ENCODE measurements at places on chromosomes 3 and 15.
A peak's percentile ranks its signal among the peaks of the same experiment; 100 is the strongest.

GRCh38 chr3:115843206-115843605 lies 219.9 kb downstream of the GAP43 start:
- no peak for DNase-seq

- DNase-seq: peak; percentile 5
These were observed 251.1 kb downstream of the TJP1 start for GRCh38 chr15:29570948-29571791.

- no peak for DNase-seq
These were observed 23.0 kb downstream of the NMNAT3 start for GRCh38 chr3:139654637-139655365.

- DNase-seq: no peak
These were observed 417.7 kb upstream of the TBL1XR1 start for GRCh38 chr3:177615015-177615414.

DNA sequence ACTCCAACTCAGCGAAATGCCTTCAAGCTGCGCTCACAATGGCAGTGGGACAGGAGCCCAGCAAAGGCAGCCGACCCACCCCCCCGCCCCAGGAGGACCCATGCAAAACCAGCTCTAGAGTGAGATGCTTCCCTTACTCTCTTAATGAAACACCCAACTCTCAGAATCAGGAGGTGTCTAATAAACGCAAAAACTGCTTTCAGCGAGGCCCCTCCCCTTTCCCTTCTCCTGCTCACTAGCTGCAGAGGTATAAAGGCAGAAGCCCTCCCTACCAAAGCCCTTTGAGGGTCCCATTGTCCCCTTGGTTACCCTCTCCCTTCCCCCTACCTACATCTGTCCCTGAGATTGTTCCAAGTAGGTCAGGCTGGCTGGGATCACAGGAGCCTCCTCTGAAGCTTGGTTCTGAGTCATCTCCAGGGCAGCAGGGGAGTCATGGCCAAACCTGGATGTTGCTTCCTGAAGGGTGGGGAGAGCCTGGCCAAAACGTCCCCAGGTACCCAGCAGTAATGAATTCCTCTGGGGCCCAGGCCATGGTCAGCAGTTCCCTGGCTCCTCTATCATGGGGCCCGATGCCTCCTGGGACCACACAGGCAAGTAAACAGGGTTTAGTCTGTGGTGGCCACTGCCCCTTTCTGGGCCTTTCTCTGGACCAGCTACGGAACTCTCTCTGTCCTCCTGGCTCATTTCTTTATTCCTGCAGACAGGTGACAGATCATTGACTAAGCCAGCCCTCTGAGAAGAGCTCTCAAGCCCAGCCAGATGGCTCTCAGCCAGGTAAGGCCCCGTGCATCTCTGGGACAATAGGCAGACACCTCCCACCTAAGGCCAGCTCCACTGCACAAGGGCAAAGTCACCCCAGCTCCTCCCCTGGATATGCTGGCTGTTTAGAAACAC lies 8.6 kb downstream of the KLHL25 start:
- DNase-seq: no peak

DNA sequence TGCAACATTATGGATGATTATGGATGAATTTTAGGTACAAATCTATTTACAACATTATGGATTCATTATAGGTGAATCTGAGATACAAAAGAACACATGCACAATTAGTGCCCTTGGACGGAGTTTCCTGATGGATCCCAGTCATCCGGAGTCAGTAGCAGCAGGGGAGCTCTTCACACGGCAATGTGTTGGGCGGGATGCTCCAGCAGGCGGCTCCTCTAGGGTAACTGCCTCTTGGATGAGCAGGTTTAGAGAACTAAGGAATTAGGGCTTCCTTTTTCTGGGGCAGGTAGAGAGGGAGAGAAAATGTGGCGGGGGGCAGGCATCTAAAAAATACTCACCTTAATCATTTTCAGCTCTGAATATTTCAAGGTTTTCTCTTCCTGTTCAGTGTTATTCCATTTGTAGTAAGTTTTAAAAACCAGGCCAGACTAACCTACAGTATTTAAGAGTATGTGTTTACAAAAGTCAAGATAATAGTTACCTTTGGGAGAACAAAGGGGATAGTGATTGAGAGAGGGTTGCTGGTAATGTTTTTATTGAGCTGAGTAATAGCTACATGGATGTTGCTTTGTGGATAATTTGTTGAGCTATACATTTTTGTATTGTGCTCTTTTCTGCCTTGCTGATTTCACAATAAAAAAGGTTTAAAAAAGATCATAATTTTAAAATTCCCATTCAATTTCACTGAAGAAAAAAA lies 27.4 kb upstream of the GOLM2 start:
- no peak for DNase-seq

DNA sequence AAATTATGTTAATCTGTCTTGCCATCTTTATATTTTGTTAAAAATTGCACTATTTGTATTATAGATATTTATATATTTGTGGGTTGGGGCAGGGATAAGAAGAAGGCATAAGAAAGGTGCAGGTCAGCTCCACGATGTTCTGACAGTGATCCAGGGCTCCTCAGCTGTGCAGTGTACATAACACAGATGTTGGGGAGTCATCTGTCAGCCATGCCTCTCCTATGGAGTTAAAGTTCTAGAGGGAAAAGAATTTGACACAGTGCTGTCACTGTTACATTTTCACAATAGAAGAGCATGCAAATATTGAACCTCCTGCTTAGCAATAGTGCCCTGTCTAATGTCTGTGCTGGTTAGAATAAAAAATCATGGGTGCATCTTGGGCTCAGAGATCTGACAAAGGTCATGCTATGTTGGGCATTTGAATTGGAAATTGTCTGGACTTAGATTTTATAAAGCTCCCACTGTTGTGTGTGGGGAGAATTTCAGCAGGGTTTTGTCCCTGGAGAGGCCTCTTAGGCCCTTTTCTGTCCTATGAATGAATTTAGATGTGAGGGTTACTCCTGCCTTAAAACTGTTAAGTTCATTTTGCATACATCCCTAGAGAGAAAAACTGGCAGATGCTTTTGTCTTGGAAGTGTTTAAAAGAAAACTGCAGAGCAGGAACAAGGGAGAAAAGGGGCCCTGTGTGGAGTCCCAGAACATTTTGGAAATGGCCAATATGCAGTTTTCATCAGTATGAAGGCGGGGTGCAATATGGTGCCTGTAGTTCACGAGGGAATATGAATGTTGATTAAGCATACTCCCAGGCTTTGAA lies 20.4 kb downstream of the CDIN1 start:
- no peak for DNase-seq

DNA sequence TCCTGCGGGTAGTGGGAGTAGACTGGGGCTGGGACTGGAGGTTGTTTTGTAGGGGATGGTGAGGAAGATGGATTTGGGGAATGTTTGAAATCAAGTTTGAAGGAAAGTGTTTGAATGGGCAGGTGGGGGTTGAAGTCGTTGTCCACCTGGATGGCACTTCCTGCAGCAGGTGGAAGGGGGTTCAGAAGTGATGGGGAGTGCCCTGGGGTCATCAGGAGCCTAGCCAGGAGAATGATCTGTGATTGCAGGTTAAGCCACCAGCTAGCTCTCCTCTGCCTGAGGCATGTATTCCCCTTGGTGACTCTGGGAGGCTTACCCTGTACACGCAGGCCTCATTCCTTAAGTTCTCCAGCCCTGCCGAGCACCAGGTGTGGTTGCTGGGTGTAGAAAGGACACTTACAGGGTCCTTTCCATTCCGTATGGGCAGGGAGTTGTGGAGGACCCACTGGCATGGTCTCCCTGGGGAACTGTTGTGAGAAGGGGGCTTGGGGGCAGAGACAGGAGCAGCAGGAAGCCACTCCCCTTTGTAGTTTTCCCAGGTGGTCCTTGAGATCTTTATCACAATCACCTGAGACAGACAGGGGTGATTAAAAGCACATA lies 19.9 kb upstream of the EXOG start:
- no peak for DNase-seq

DNA sequence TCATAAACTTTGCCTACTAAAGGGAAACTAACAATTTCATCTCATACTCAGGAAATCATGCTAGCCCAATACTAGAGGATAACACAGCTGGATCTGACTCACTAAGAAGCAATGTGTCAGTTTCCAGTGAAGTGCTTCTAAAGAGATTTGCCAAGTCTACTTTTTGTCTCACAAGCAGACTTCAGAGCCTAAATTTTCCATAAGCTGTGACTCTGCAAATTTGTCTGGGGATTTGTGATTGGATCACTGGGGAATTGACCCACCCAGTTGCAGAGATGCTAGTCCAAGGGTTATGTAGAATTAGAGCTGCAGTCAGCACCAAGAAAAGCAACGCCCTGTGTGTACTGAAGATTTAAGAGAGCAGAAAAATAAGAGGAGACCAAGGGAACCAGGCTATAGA lies 647.1 kb downstream of the NTRK3 start:
- DNase-seq: no peak

DNA sequence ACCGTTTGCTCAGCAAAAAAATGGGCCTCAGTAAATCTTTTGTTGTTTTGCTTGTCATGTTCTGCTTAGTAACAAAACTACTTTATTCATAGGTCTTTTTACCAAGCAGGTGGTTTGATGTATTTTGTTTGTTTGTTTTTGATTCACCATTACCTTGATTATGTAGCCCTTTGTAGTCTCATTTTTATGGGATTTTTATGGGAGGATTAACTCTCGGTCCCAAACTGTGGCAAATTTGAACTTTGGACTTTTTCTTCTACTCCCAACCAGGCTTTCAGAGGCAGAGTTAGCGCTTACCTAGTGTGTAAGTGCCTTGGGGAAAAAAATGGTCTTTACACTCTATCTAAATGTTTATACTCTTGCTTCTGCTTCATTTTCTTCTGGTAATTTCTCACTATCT lies 276.7 kb upstream of the POU1F1 start:
- DNase-seq: no peak

GRCh38 chr15:63243776-63244175 lies 33.6 kb upstream of the APH1B start:
- no peak for DNase-seq

GRCh38 chr3:197482001-197482400 lies 73.8 kb downstream of the BDH1 start:
- no peak for DNase-seq

GRCh38 chr3:11523572-11524101 lies 120.1 kb downstream of the VGLL4 start:
- DNase-seq: no peak

- no peak for DNase-seq
These were observed 12.6 kb downstream of the IL12A start for GRCh38 chr3:160001148-160001760.

DNA sequence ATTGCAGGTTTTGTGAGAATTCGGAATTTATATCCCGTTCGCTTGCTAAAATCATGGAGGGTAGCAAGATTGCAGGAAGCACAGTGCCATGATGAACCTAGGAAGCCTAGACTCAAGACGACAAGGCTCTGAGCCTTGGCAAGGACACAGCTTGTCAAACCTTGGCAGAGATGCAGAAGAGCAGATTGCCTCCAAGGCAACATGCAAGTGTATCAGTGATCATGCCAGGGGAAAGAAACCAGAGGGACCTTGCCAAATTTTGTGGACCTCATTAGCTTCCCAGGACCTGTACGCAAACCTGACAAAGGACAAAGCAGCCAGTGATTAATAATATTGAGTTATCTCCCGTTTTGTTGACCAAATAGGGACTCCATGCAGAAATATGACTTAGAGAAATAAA lies 159.7 kb downstream of the GOLIM4 start:
- no peak for DNase-seq

- DNase-seq: peak; percentile 64
These were observed 64.0 kb upstream of the C15orf61 start for GRCh38 chr15:67456677-67457529.

DNA sequence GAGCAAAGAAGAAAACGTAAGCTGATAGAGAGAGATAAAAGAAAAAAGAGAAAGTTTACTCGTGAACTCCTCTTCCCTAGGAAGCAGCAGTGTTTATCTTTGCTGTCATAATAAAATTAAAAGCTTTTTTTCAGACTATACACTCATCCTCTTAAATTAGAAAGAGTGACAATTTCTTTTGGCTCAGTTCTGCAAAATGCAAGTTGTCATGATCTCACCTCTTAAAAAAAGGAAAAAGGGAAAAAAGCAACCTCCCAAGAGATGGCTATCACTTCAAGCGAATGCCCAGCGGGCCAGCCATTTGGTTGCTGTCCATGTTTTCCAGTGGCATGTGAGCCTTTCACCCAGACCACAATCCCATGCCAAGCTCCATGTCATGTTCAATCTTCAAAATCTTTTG lies 7.0 kb upstream of the THBS1 start:
- DNase-seq: no peak

GRCh38 chr3:29731050-29731449 lies 450.2 kb downstream of the RBMS3 start:
- DNase-seq: no peak

All from T-helper 2 cell treated with Interferon-gamma antibody and Interleukin-4, amounts not matched to agents 5 μg/mL and 100 μg/mL, for 36 hours (primary cell).